ENCODE measurements at places on chromosomes 13 and 19.
A peak's percentile ranks its signal among the peaks of the same experiment; 100 is the strongest.

DNA sequence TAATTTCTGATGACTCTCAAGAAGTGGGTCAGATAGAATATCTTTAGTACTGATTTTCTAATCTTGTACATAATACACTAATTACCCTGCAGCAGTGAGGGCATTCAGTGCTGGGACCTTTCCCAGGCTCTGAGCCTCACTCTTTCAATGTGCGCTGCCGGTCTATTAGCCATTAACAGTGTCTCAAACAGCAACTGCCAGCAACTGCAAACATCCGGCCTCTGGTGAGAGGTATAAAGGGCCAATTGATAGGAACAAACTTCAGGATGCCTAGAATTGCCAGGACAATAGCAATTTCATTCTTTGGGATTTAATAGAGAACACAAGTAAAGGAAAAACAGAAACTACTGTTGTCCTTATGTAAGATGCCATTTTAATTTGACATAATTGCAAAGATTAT is 604.4 kb upstream of the SPRY2 start:
- no peak for DNase-seq

- peak; percentile 88 for DNase-seq
Measured at GRCh38 chr19:4815426-4816201, 15.9 kb downstream of the TICAM1 start.

DNA sequence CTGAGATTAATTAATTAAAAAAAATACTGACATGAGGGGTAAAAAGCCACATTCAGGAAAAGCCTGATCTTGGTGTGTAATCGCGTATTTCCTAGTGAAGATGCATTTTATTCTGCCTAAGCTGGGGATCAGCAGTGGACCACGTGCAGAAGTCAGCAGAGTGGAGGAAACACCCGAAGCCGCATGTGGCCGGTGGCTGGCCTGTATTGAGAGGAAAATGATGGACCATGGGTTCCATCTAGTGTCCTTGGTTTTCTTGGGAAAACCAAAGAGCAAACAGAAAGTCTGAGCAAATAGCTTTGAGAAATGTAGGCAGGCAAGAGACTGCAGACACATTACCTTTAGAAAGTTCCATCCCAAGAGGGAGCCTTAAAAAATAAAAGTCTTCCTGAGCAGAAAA is 23.7 kb upstream of the SHISA2 start:
- DNase-seq: no peak

DNA sequence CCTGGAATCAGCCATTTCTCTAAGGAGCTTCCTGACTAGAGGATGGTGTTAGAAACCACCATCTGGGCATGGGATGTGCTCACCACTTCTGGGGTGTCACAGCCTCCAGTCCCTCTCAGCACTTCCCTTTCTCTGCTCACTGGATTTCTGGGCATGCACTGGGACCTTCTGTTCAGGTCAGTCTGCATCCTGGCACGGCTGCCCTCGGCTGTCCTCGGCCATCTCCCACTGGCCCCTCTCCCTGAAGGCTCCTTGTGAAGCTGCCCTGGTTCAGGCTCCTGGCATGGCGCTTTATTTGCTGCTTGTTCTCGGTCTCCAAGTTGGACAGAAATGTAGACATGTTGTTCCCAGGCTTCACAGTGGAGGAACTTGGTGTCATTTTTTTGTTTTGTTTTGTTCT is 60.0 kb downstream of the TEX29 start:
- peak; percentile 37 for DNase-seq

DNA sequence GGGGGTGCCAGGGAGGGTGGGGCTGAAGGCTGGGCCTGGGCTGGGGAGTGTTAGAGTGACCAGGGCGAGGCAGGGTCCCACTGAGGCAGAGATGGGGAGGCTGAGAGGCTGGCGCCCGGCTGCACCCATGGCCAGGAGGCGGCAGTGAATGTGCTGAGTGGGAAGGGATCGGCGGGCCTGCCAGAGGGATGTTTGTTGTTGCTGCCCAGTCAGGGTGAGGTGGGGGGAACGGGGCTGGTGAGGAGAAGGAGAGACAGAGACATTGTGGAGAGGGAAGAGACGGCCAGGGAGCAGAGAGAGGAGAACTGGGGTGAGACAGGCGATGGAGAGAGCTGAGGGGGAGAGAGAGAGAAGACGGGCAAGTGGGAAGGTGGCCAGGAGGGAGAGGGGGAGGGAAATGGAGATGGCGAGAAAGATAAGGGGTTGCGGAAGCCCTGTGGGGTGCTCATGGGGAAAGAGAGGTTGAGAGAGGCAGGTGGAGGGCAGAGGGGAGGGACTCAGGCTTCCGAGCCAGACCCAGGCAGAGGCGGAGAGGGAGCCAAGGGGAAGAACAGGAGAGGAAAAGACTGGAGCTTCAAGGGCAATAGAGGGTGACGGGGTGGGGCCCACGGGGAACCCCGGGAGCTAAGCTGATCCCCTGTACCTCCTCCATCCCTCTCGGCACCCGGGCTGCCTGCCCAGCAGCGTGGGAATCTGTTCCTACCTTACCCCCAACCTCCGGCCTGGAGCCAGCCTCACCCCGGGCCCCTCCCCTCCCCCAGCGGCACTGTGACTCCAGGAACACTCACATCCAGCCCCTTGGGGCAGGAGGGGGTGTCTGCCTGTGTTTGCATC is 690 bp upstream of the B3GNT8 start:
- peak; percentile 73 for DNase-seq

DNA sequence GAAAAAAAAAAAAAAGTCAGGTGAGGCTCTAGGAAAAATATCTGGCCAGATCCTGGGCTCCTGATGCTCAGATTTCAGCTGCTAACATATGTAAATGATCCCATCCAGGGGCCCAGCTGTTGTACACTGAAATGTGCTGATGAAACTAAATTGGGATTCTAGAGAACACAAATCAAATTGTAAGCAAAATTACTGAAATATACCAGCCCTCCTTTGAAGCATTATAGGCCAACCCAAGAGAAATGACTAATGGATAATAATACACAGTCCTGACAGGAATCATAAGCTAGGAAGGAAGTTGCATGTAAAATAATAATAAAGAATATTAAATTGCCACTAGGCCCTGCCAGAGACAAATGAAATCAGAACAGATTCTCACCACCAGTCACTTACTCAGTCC is 17.8 kb downstream of the KCTD12 start:
- DNase-seq: no peak

GRCh38 chr19:31269425-31270127 is 79.7 kb downstream of the TSHZ3 start:
- DNase-seq: no peak

DNA sequence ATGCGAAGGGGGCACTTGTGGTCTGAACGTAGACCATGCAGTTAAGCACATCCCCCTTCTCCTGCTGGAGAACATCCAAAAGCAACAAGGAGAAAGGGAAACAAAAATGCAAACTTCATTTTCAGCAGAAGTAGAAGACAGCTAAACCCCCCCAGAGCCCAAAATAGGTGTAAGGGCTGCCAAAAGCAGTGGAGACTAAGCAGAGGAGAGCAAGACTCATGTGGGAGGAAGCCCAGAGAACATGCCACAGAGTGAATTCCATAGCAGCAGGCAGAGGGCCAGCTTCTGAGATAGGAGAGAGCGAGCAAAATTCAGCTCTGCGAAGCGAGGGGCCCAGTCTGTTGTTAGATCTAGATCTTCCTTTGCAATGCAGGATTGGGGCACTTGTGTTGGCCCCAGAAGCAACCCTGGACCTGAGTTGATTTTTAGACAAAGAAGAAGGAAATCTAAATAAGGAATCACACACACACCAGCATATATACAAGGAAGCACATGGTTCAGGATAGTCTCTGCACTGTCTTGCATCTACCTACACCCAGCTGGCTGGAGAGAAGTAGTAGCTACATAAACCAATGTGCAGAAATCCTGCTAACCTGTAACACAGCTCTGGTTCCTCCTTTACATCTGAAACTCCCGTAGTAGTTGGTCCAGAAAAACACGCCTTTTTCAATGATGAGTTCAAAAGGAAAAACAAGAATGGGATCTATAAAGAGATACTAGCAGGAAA is 199.6 kb downstream of the SPRY2 start:
- no peak for DNase-seq

- DNase-seq: no peak
Measured at GRCh38 chr13:28574617-28575142, 79.8 kb upstream of the FLT1 start.

DNA sequence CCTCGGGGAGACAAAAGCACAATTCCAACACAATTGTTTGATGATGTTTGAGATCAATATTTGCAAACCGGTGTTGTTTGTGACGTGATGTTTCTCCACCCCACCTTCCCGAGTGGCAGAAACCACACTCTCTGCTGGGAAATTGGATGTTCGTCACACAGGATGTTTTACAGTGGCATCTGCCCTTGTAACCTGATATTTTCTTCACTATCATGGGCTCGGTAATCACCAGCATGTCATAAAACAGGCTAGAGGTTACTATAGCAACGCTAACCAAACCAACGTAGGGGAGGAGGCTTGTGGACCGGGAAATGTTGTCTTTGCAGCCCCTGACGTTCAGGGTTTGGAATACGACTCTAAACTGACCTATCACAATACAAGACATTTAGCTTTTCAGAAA is 454.5 kb downstream of the IRS2 start:
- DNase-seq: no peak

DNA sequence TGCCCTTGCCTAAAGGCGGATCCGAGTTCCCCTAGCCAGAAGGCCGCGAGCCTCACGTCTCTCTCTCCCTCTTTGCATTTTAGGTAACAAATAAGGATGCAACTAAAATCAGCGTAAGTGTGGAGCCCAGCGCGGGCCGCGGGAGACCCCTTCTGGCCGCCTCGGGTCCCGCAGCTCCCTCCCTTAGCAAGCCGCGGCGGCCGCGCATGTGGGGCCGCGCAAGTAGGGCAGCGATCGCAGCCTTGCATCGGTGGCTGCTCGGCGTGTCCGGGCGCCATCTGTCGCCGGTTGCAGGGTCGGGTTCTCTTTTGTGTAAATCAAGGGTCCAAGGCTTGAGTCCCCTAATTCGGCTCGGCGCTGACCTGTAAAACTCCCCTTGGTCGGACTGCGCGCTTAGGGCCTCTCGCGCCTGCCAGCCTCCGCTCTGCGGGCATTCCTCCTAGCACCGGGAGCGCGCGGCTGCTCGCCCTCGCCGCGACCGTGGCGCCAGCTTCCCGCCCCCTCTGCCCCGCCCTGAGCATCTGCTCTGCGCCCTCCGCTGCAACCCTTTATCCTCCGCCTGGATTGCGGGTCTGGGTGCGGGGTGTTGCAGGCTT is 2.7 kb downstream of the VSTM2B start:
- peak; percentile 86 for DNase-seq

DNA sequence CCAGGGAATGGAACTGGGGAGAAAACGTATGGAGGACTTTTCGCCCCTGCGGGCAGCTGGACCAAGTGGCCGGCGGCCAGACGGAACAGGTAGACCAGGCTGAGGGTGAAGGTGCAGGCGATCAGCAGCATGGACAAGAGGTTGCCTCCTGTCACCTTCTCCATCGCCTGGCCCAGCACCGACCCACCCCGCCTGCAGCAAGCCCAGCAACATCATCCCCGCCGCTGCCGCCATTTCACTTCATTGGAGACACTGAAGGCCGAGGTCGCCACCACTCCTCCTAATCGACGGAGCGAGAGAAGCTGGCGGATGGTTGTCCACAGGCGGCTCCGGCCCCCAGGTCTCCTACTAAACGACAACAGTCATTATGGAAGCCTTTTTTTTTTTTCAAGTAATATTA is 5.0 kb upstream of the SLC46A3 start:
- no peak for DNase-seq

DNA sequence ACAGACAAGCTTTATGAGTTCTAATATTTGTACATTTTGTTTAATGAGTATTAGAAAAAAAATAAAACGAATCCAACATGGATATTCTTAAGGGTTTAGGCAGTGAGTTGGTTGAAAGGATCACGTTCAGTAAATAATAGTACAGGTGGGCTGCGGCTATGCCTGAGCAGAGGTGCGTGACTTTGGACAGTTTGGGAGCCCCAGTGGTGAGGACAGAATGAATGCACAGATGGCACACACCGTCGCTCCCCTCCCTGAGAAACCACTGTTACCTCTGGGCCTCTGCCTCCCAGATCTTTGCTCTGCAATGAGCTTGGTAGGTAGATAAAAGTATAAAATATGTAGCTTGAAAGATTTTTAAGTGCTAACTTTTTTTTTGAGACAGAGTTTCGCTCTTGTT is 153.3 kb downstream of the SIPA1L3 start:
- DNase-seq: no peak

GRCh38 chr13:44652962-44653660 is 77.0 kb upstream of the TSC22D1 start:
- no peak for DNase-seq

DNA sequence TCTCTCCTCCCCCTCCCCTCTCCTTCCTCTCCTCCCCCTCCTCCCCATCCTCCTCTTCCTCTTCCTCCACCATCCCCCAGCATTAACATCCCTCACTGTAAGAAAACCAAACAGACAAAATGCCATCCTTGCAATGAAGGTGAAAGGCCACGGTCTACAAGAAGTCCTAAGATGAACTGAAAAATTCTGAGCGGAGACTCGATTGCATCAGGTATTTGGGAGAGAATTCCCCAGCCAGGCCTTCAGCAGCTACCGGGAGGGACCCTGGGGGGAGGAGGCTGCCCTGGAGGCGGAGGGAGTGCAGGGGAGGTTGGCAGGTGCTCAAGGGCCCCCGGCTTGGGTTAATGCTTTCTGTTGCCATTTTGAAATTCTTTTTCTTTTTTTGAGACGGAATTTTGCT is 10.1 kb upstream of the TIMM44 start:
- DNase-seq: no peak

DNA sequence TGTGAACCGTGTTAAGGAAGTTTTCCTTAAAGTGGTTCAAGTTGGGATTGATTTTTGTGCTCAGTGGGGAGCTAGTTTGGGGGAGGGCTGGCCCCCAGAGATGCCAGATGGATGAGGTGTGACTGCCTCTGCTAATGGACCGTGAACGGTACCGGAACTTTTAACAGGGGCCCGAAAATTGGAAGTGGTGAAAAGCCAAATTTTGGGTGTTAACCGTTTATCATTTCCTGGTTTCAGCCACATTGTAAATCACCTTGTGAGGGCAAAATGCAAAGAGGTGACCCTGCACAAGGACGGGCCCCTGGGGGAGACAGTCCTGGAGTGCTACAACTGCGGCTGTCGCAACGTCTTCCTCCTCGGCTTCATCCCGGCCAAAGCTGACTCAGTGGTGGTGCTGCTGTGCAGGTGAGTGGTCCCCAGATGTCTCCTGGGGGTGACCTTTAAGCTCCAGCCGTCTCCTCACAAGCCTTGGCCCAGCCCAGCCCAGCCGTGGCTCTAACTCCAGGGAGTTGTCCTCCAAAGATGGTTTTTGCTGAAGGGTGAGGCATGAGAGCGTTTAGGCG is 18.2 kb downstream of the UPF1 start:
- no peak for DNase-seq

DNA sequence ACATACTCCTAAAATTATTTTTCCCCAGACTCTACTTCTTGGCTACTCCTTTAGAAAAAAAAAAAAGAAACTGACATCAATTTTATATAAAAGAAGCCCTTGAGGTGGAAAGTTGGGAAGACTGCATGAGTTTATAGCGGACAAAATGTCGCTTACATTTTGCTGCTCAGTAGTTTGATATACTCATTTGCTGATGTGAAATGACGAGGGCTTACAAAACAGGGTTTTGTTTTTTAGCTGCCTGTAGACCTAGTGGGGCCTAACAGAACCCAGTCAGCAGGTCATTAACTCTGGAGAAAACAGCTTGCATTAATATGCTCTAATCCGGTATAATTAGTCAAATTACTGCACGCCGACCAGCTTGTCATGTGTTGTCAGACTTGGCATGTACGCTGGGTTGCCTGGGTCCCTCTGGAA is 37.6 kb upstream of the MAB21L1 start:
- no peak for DNase-seq

GRCh38 chr13:113732961-113733950 is 25.8 kb upstream of the TMEM255B start:
- no peak for DNase-seq

GRCh38 chr13:108700422-108701170 is 71.2 kb downstream of the MYO16 start:
- no peak for DNase-seq

- no peak for DNase-seq
Measured at GRCh38 chr13:50529154-50529882, 314.2 kb downstream of the DLEU7 start.
